T-helper 9 cell (primary cell): ENCODE measurements at places on chromosomes 5 and 9.

DNA sequence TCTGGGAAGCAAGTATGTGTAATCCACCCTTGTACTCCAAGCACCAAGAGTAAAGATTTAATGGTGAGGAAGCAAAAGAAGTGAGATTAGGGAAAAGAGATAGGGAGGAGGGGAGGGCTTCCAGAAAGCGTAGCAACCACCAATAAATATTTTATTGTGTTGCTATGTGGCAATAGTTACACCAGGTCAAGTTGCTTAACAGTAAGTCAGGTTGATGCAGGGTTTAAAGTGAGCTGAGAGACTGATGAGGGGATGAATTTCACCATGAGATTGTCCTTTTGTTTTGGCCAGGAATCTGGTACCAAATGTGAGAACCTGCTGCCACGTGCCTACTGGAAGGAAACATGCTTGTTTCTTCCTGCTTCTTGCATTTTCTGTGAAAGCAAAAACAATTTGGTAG lies 62.7 kb downstream of the PCSK5 start:
- no peak for DNase-seq

- no peak for DNase-seq
Measured at GRCh38 chr5:80701597-80701996, 46.8 kb upstream of the DHFR start.

GRCh38 chr5:179123109-179123426 lies 62.9 kb downstream of the ZNF354C start:
- no peak for DNase-seq

DNA sequence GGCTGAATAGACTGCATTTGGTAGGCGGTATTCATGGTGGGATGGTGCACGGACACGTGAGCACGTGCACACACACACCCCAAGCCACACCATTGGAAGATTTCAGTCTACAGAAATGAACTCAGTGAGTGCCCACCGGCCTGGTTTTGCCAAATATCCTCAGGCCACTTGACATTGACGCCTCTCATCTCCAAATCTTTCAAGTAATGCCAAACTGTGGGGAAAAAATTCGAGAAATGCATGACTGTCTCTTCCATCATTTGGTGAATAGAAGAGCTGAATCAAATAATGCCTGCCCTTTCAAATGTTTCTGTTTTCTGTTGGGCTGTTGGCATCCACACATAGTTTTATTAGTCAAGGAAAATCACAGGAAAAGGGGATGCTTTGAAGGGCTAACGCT lies 182.3 kb upstream of the EFNA5 start:
- no peak for DNase-seq

DNA sequence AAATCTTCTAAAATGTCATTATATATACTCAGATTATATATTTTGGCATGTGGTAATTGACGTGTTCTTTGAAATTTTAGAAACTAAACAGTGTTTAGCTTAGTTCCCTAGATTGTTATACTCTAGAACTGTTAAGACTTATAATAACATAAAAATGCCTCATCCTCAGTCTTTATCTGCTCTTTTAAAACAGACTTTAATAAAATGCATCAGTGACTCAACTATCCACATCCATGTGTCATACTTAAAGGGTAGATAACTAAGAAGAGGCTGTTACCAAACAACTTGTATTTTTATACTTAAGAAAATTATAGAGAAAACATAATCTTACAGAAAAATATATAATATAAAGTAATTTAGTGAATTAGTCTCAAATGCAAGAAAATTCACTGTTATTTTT lies 15.2 kb downstream of the NFIL3 start:
- no peak for DNase-seq

DNA sequence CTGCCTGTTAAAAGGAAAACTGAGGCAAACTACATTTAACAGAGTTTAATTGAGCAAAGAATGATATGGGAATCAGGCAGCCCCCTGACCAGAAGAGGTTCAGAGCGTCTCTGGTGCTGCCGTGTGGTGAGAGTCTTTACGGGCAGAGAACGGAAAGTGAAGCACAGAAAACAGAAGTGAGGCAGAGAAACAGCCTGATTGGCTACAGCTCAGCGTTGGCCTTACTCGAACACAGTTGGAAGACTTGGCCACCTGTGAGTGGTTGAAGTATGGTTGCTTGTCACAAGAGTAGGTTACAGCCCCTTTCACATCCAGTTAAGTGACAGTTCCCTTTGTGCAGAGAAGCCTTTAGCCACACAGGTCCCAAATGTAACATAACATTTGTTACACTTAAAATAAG lies 16.9 kb upstream of the FBP1 start:
- DNase-seq = no peak

DNA sequence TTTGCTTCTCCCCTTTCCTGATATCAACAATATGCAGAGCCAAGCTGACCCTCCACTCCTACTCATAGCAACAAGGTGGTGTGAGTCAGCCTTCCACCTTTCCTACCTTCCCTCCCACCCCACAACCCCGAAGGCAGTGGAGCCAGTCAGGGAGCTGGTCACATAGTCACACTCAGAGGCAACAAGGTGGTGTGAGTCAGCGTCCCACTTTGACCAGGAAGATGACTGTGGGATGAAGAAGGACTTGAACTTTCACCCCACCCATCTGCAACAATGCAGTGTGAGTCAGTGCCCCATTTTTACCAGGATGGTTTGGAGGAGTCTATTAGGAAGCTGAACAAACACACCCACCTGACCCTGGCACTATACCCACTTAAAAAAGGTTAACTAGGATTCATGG lies 30.1 kb upstream of the ZNF782 start:
- no peak for DNase-seq

DNA sequence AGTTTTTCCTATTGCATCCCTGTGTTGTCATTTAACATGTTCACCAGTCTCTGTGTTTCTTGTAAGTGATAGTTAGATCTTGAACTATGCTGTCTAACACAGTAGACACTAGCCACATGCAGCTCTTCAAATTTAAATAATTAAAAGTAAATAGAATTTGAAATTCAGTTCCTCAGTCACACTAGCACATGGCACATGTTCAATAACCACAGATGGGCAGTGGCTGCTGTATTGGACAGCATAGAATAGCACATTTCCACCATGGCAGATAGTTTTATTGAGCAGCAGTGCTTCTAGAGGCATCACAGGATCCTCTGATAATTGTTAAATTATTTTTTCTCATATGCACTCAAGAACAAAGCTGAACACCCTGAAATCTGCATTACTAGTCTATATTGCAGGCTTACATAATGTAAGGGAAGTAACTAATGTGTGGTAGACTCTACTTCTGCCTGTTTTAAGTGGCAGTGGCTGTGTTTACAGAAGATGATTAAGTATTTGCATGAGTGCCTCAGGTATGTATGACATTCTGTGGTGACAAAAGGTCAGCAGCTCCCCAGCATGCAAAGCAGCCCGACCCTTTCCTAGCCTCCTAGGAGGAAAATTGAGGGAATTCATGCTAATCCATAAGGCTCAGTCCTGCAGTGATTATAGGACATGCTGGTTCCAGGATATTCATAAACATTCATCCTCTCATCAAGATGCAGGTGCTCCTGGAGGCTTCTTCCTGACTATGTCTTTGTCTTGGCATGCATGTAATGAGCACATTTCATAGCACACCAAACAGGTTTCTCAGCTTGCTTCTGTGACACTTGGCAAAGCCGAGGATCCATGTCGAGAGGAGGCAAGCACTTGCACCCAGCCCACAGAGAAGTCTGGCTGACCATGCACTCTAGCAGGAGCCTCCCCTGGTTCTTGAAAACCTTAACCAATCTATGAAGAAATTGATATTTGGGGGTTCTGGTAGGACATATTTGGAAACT lies 45.5 kb downstream of the SH3RF2 start:
- no peak for DNase-seq

DNA sequence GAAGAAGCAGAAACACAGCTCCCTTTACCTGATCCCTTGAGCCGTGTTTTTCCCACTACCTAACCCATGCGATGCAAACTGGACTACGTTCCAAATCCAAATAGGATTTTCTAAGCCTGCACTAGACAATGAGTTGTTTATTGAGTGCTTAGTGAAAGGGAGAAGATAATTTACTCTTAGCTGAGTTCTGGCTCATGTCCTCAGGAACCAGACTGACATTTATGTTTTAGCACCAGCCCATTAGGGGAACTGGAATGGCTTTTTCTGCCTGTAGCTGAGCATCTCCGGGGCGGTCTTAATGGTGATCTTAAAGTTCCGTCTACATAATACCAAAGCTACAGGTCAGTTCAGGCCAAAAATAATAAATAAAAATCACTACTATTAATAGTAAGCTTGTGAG lies 81.5 kb downstream of the SH3TC2 start:
- no peak for DNase-seq

DNA sequence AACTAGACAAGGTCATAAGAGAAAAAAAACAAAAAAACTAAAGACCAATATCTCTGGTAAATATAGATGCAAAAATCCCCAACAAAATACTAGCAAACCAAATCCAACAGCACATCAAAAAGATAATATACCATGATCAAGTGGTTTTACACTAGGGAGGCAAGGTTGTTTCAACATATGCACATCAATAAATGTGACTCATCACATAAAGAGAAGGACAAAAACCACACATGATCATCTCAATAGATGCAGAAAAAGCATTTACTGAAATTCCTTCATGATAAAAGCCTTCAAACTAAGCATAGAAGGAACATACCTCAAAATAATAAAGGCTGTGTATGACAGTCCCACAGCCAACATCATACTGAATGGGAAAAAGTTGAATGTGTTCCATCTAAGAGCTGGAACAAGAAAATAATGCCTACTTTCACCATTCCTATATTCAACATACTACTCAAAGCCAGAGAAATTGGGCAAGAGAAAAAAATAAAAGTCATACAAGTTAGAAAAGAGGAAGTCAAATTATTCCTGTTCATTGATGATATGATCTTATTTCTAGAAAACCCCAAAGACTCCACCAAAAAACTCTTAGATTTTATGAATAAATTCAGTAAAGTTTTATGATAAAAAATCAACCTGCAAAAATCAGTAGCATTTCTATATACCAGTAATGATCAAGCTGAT lies 72.2 kb upstream of the FAM169A start:
- DNase-seq = no peak

DNA sequence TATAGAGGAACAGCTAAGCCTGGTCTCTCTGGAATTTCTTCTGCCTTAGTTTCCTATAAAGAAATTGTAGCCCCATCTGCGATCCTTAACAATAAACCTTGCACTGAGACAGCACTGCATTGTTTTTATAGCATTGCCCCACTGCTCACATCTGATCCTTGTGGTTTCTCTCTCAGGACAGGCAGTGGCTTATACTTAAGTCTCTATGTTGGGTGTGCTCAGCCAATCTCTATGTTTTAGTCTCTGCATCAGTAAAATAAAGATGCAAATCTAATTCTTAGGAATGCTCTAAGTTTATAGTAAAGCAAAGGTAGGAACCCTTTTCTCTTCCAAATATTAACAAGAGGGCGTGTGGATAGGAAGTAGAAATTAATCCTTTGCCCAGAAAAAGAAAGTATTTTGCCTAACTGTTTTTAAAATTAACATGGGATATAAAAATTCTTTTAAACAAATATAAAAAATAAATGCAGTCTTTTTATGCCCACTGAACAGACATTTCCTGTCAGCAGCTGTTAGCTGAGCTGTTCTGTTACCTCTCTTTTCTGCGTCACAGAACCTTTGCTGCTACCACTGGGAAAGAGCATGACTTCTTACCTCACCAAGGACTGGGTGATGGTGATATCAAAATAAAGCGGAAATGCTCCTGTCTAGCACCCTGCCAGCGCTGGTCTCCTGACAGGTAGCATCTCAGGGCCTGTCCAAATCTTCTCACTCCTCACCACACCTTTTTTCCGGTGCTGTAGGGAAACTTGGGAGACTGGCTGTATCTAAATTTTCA lies 29.5 kb downstream of the MRPS27 start:
- DNase-seq = no peak

DNA sequence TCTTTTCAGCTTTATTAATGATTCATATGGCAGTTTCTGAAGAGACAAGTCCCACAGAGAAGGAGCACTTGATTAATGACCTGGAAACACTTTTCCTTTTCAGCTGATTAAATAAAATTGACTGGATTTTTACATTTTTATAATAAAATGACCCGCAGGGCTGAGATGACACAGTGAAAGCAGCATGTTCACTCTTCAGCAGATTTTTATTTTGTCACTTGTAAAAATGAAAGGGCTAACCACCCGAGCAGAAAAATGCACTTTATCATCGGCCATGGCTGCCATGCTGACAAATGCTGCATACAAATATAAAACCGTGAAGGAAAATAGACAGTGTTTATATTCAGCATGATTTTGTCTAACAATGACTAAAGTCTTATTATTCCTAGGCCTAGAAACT lies 321.6 kb upstream of the ITGA1 start:
- DNase-seq = no peak

- no peak for DNase-seq
Measured at GRCh38 chr5:174245516-174246075, 200.1 kb downstream of the NSG2 start.

DNA sequence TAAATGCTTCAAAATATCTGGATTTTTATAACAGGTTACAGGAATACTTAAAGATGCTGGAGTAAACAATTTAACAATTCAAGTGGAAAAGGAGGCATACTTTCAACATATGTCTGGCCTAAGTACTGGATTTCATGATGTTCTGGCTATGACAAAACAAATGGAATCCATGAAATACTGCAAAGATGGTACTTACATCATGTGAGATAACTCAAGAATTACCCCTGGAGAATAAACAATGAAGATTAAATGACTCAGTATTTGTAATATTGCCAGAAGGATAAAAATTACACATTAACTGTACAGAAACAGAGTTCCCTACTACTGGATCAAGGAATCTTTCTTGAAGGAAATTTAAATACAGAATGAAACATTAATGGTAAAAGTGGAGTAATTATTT lies 35.6 kb downstream of the SLC30A5 start:
- DNase-seq = no peak

- DNase-seq = no peak
Measured at GRCh38 chr5:38680094-38680825, 123.8 kb upstream of the LIFR start.

DNA sequence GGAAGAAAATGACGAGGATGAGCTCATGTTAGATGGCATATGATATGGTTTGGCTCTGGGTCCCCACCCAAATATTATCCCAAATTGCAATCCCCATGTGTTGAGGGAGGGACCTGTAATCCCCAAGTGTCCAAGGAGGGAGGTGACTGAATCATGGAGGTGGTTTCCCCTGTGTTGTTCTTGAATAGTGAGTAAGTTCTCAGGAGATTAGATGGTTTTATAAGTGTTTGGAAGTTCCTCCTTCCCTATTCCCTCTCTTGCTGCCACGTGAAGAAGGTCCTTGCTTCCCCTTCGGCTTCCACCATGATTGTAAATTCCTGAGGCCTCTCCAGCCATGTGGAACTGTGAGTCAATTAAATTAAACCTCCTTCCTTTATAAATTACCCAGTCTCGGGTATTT lies 10.1 kb downstream of the EDIL3 start:
- no peak for DNase-seq

GRCh38 chr9:38768351-38768761 lies 48.4 kb upstream of the FAM240B start:
- no peak for DNase-seq
